ENCODE measurements at places on chromosomes 5 and 9.

DNA sequence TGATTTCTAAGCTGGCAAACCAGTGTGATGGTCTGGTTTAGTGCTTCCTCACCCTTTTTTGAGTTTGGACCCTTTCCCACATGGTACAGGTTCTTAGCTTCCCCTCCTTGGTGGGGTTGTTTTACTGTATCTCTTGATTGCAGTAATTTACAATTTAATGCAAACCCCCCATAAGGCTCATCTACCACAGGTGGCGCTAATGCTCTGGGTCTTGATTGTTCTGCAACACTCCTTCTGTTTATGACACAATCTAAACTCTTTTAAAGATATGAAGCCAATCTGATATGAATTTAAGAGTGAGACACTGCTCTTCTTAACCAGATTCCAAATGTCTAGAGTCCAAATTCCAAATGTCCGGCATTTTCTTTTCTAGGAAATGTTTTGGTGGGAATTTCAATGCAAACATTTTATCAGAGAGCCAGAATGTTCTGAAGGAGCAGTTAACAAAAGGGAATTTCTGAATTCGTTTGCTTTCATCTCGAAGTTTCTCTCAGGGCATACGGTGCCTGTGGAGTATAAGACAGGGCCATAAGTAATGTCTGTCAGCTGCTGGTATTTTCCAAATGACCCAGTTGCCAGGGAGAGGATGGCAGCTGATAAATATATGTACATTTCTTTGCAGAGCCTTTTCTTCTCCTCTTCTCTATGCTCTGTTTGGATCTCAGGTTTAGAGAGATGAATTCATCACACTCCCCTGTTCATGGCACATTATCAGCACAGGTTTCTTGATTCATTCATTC is 246.8 kb downstream of the ARHGAP26 start:
- DNase-seq = no peak

DNA sequence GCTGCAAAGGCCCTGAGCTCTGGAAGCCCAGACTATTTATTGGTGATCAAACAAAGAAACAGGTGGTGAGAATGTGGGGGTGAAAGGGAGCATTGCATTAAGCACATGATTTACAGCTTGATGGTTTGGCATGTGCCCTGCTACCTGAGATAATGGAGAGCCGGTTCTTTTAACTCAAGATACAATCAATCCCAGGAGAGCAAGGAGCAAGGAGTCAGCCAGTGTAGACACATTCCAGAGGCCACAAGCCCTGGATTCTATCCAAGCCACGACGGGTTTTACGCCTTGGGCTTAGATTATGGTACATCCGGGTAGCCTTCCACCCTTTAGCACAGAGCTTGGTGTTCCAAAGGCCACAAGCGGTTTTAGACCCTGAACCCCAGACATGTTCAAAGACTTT is 292.2 kb downstream of the CYLC2 start:
- no peak for DNase-seq

DNA sequence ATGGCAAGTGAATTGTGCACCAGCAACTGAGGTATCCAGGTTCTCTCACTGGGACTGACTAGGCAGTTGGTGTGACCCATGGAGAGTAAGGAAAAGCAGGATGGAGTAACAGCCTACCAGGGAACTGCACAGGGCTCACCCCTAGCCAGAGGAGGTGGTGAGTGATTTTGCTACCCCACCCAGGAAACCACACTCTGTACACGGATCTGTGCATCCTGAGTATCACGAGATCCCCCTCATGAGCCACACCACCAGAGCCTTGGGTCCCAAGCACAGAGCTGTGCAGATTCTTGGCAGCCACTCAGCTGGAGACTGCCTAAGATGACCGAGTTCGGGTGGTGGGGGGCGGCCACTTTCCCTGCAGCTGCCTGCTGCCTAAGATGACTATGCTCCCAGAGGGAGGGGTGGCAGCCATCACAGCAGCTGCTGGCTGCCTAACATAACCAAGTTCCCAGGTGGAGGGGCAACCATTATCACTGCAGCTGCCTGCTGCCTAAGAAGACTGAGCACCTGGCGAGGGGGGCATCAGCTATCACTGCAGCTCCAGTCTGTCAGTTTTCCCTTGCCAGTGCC is 48.4 kb upstream of the EFNA5 start:
- DNase-seq = no peak

- DNase-seq = no peak
These were observed 73.4 kb downstream of the ANGPTL2 start for GRCh38 chr9:127049044-127049443.

- DNase-seq = no peak
These were observed 16.6 kb upstream of the FBP2 start for GRCh38 chr9:94610181-94610606.

DNA sequence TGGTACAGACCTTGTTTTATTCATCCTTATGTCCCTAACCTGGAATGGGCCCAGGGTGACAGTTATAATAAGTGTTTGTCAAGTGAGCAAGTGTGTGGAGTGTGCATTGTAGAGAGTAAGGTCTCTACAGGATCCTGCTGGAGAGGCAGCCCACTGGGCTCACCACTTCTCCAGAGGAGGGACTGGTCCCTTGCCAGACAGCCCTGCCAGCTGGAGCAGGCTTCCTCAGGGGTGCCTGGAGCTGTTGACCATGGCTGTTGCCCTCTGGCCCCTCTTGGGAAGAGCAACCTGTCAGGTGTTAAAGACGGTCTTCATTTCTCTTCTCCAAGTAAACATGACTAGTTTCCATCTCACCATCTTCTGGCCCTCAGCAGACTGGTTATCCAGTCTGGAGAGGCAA is 20.0 kb downstream of the IRF1 start:
- DNase-seq = no peak

- no peak for DNase-seq
These were observed 410.1 kb downstream of the MAT2B start for GRCh38 chr5:163915481-163915961.

DNA sequence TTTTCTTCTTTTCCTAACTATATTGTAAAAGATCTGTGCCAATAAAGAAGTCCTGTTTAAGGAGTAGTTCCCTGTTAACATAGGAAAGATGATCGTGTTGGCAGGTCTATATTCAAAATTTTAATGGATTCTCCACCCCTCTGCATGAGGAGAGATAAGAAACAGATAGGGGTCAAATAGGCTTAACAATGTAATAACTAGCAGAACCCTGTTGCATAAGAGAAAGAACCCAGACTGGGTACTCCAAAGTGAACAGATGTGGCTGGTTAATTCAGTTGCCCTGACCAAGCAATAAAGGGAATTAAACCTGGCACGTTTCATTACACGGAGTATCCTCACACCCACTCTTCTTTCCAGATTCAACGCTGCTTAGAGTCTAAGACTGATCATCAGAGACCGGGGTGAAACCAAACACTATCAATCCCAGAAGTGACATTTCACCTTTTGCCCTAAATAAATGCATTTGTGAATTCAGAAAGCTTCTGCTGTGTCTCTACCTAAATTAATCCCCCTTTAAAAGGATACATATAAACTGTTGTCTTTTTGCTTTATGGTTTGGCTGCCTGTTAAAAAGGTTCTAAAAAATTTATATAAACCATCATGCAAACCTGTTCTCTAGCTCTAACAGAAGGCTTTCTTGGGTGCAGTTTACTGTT is 1276.9 kb upstream of the WWC1 start:
- DNase-seq = no peak

GRCh38 chr5:109479260-109479860 is 69.6 kb upstream of the PJA2 start:
- DNase-seq = no peak

GRCh38 chr5:141872496-141873356 is 5.5 kb downstream of the PCDH1 start:
- DNase-seq = no peak

- no peak for DNase-seq
These were observed 24.4 kb upstream of the TRIO start for GRCh38 chr5:14118551-14119320.

DNA sequence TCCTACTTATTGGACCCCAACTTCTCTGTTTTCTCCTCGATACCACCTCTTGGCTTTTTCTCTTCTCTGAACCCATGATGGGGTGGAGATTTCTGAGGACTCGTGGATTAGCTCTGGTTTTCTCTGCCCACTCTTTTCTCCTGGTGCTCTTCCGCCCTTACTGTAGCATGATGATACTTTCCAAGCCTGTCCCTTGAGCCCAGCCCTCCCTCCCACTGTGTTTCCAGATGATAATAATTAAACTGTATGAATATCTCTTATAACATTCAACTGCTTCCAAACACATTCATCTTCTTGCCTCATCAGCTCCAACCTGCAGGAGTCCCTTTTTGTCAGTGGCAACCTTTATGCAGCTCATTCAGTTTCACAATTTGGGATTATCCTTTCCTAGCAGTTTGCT is 494.2 kb upstream of the KLF4 start:
- no peak for DNase-seq

- no peak for DNase-seq
These were observed 39.8 kb upstream of the PCSK5 start for GRCh38 chr9:75850459-75851200.

DNA sequence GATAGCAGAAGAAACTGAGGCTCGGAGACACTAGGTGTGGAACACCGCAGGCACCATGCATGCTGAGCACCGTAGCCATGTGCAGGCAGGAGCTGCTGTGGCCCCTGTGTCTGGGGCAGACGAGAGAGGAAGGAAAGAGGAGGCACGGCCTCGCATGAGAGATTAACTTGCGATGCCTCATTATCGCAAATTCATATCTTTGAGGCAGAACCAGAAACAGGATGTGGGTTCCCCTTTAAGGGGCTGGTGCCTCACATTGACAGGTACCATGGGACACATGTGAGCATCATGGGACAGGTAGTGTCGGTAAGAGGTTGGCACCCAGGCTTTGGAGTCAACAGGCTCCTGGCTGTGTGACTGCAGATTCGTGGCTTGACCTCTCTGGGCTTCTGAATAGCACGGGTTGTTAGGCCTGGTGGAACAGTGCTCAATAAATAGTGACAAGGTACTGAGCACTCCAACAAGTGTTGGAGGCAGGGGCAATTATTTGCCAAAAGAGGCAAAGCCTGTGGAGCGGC is 40.8 kb downstream of the NAIF1 start:
- DNase-seq = no peak

- DNase-seq = no peak
These were observed 563 bp upstream of the FGF10 start for GRCh38 chr5:44389823-44390143.

GRCh38 chr5:172941067-172941516 is 18.1 kb upstream of the RPL26L1 start:
- DNase-seq = no peak

DNA sequence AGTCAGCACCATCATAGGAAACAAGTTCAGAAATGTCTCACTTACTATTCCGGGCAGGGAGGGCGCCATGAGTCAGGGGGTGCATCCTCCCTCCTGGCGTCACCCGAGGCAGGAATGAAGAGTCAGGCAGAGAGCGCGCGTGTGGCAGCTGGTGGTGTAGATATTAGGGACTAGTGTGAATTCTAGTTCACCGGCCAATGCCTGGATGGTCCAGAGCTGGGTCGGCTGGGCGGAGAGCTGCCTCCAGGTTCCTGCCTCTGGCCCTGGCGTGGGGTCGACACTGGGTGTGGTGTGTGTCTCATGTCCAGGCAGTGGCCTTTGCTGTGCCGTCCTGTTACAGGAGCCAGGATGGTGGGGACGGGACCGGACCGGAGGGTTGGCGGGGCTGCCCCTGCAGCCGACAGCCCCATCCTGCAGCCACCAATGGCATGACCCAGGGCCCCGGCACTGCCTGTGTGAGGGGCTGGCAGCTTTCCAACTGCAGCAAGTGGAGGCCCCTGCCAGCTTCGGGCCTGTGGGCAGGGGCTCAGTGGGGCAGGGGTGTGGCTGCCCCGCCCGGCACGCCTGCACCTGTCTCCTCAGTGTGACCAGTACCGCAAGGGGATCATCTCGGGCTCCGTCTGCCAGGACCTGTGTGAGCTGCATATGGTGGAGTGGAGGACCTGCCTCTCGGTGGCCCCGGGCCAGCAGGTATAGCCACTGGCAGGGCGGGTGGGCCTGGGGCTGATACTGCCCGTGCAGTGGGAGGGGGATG is 9.1 kb downstream of the DIPK1B start:
- no peak for DNase-seq

DNA sequence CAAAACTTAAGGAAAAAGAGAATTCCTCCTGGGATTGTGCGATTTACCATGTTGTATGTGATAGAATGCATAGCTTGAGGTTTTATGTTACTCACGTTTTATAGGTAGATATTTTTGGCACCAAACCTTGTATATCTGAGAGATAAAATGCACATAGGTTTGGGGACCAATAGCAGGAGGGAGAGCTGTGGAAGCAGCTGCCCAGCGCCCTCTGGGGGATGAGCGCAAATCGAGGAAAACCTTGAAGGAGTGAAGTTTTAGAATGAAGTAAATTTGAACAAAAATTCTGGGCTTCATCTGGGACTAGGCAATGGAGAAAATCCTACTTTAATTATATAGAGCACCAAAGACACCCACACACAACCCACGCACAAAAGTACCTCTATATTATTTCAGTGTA is 197.0 kb downstream of the ADCY2 start:
- DNase-seq = no peak

DNA sequence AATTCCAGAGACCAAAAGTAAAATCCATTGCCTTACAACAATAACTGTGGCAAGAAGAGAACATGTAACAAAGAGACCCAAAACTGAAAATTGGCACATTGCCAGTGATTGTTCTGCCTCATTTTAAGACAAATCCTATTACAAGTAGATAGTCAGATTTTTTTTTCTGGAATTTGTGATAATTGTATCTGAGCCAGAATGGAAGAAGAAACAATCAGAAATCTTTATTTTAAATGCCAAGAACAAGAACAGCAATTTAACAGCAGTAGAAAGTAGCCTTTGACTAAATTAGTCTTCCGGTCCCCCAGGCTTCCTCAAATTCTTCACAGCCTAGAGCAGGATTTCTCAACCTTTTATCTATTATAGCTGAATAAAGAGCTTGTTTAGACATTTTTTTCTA is 106.7 kb upstream of the PTPN3 start:
- DNase-seq = no peak

GRCh38 chr9:136031741-136032730 is 63.1 kb downstream of the NACC2 start:
- peak; percentile 51 for DNase-seq

GRCh38 chr5:7770436-7770835 is 80.5 kb downstream of the CFAP90 start:
- DNase-seq = no peak

- no peak for DNase-seq
These were observed 133.8 kb downstream of the SPOCK1 start for GRCh38 chr5:137365126-137365865.

DNA sequence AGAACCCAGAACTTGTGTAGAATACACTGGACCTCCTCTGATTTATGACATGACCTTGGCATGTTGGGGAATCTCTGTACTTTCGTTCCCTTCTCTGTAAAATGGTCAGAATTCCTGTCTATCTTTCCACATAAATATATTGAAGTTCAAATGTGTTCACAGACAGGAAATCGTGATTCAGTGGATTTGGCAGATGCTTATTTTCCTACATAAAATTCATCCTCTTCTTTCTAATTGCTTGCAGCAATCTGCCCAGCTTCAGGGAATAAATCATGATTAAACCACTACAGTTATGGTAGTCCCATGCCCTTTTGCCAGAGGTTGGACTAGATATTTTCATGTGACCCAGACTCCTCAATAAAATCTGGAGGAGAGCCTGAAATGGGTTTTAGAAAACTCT is 52.1 kb upstream of the ARL15 start:
- no peak for DNase-seq
